Head of caudate nucleus (tissue), 42 donors: ENCODE measurements at places on chromosomes 3 and 15.
A peak's percentile ranks its signal among the peaks of the same experiment; 100 is the strongest.

DNA sequence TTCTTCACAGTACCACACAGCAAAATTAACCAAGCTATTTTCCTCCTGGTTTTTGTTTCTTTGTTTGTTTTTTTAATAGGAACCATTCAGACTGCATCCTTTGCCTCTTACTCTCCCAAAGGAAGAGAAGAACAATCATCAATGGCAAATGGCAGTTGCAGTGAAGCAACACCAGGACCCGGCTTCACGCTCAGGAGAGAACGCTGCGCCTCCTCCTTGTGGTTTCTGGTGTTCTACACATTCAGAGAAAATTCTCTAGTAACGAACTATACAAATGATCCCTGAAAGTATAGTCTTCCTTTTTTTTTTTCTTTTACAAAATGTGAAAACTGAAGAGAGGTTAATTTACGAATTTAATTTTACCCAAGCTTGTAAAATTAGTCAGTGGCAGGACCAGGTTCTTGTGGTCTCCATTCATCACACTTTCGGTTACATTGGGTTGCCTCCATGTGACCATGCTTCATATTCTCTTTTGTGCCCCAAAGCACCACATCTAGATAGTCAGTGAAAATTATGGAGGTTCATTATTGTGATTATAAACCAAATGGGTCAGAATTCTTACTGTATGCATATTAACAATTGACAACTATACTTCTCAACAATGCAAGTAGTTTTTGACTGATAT, 10.6 kb upstream of the MINDY2 start:
- DNase-seq = no peak

DNA sequence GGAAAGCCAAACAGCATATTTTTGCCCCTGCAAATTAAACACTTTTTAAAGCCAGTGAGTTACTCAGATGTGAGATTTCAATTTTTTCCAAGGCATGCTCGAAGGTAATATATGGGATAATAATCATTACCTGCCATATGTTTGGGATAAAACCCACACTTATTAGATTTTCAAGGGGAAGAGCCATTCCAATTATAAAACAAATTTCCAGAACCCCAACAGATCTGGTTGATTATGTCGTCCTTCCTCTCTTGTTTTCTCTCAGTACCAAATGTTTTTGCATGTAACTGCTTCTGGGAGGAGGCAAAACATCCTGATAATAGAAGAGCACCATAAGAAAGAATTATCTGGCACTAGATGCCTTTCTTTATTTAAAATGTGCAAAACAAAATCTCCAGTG, 115.1 kb downstream of the AKAP13 start:
- DNase-seq = no peak

GRCh38 chr15:46301291-46301690, 666.5 kb downstream of the SQOR start:
- DNase-seq = no peak

- DNase-seq = no peak
Measured at GRCh38 chr3:11305509-11305908, 33.3 kb downstream of the ATG7 start.

DNA sequence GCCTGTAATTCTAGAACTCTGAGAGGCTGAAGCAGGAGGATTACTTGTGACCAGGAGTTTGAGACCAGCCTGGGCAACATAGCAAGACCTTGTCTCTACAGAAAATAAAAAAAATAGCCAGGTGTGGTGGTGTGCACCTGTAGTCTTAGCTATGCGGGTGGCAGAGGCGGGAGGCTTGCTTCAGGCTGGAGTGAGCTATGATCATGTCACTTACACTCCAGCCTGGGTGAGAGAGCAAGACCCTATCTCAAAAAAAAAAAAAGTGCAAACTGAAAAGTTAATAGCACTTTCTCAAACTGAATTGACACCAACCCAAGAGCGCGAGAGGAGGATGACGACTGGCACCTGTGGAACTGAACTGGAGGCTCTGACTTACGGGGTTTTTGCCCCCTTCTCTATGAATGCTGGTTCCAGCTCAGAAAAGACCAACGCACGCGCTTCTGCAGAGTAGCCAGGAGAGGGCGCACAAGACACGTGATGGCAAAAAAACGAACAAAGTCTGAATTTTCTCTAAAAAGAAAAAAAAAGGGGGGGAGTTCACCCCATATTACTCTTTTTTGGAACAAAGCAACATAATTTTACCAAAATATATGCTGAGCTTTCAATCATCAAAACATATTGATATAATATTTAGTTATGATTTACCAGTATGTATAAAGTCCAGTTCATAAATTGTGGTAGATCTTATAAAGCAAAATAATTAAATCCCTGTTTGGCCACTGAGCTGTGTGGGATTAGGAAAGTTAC, 23.7 kb downstream of the CFAP92 start:
- DNase-seq = peak; percentile 56

DNA sequence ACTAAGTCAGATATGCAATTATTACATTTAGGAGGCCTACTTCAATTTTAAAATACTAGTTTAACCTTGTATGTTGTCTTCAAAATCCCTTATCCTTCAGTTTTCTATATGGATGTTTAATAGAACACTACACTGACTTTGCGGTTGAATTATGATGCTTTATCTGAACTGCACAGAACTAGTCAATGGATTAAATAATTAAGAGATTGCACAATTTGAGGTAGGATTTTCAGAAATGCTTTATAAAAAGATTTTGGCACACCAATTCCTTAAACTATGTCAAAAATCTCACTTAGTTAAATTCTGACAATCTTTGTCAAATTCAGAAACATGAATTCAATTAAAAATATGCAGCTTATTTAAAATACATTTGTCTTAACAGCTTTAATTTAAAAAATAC, 28.1 kb downstream of the ATOSA start:
- DNase-seq = no peak

GRCh38 chr3:56879436-56880215, 77.9 kb upstream of the ARHGEF3 start:
- no peak for DNase-seq

GRCh38 chr3:161250116-161250515, 29.0 kb downstream of the NMD3 start:
- no peak for DNase-seq

GRCh38 chr15:92078270-92078669, 224.8 kb downstream of the SLCO3A1 start:
- DNase-seq = no peak

GRCh38 chr3:190041333-190042041, 79.2 kb downstream of the P3H2 start:
- DNase-seq = no peak

DNA sequence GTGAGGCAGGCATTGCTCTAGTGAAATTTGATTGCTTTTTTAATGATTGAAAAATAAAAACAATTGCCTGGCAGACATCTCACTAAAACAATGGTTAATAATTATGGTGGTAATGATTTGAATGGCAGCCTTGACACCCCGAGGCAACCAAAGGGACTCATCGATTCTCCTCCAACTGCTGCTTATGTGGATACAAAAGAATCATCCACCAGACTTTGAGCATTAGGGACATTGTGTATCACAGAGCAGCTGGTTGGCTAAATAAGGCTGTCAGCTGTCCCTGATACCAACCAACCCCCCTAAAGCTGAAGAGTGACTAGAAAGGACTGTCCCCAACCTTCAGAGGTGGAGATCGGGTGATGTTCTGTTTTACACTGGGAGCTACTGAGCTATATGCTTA, 1.7 kb upstream of the CD47 start:
- DNase-seq = no peak

DNA sequence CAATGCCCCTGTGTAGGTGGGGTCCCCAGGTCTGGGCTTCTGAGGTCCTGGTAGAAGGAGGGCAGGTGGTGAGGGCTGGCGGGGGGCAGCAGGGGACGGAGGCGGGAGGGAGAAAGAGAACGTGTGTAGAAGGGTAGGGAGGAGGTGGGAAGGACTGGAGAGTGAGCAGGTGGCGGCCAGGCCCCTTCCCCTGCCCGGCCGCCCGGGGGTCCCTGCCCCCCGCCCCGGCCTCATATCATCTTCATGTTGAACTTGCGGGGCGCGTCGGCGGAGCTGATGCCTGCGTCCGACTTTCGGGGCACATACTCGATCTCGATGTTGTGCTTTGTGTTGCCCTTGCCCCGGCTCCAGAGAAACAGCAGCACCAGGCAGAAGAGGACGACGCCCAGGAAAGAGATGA, 18.9 kb downstream of the LINGO1 start:
- DNase-seq = no peak

GRCh38 chr15:48858401-48858800, 19.5 kb upstream of the EID1 start:
- no peak for DNase-seq

DNA sequence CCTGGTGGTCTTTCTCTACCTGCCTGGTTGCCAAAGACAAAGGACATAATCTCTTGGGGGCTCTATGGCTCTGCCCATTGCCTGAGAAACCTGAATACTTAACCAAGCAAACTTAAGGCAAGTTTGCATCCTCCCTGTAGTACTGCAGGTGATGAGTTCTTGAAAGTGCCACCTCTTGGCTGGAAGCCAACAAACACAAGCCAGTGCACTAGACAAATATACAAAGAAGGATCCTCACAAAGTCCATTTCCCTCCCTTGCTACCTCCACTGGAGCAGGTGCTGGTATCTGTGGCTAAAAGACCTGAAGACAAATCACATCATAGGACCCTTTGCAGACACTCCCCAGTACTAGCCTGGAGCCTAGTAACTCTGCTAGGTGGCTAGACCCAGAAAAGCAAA, 772.3 kb downstream of the SI start:
- no peak for DNase-seq

GRCh38 chr3:21751886-21752285, 876 bp upstream of the ZNF385D start:
- DNase-seq = no peak

DNA sequence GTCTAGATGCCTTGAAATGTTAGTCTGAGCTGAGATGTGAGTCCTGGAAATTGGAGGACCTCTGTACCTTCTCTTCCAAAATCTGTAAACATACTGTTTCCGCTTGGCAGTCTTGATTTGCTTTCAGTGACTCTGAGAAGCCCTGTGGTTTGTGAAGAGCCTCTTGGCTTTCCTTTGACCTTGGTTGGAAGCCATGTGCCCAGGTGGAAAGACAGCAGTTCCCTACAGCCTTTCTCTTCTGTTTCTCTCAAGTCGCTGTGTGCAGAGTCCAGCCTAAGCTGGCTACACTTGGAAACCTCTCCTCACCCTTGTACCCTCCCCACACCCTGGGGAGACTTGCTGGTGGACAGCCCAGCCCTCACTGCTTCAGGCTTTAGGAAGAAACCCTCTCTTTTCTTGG, 129.8 kb upstream of the CTDSPL start:
- no peak for DNase-seq

DNA sequence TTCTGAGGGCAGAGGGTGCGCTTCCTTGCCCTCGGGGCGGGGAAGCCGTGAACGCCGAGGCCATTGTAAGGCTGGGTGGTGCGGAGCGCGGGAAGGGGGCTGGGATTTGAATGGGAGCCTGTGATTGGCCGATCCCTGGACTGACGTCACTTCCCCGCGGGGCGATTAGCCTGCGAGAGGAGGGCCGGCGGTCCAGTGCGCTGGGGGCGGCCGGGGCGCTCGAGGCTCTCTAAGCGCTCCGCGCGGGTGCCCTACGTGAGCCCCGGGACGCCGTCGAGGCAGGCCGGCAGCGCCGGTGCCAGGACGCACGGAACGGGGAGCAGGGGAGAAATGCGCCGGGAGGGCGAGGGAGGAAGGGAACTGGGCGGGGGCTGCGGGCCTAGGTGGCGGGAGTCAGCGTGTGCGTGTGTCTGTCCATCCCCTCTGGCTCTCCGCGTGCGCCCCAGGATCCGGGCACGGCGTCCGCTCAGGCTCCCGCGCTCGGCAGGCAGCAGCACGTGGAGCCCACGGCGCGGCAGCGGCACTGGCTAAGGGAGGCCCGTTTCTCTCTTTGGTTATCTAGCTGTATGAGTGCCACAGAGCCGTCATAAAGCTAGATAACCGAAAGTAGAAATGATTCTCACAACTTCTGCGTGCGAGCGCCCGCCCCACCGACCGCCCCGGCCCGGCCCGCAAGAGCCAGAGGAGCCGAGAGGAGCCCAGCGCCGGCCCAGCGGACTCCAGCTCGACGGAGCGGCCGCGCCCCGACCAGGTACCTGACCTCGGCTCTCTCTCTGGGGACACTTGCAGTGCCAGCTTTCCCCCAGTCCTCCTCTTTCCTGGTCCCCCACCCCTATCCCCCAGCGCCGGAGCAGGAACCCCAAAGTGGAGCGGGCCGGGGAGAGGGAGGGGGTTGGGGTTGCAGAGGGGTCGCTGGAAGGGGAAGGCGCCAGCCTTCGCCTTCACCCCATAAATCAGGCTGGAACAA, 33.1 kb upstream of the POLG start:
- peak; percentile 85 for DNase-seq

DNA sequence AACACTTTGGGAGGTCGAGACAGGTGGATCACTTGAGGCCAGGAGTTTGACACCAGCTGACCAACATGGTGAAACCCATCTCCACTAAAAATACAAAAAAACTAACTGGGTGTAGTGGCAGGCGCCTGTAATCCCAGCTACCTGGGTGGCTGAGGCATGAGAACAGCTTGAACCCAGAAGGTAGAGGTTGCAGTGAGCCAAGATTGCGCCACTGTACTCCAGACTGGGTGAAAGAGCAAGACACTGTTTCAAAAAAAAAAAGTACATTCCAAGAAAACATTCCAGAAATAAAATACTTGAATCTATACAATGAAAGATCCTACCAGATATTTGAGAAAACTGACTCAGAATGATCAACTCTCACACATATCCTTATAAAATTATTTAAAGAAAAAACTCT, 30.4 kb downstream of the TFDP2 start:
- DNase-seq = no peak
